ENCODE measurements at places on chromosomes 13 and 19. TPM values are rescaled to one million over a fixed set of nuclear protein-coding genes. Genes with fewer than 3 reads are reported as not detected.

The ZNF625 gene
- 3.3 TPM for total RNA-seq

The PROZ gene
- total RNA-seq: not detected

The LRRC63 gene
- 0.55 TPM for total RNA-seq

The GNA15 gene
- total RNA-seq: 3.9 TPM

The LMO7 gene
- 4.6 TPM for total RNA-seq

The ZNF610 gene
- total RNA-seq: 1.8 TPM

The ZNF418 gene
- 6.7 TPM for total RNA-seq

- no peak for DNase-seq
Measured at GRCh38 chr13:99404005-99404755, 97.0 kb upstream of the GPR183 start.

GRCh38 chr13:44174769-44175425, 198.7 kb upstream of the SERP2 start:
- DNase-seq: no peak

DNA sequence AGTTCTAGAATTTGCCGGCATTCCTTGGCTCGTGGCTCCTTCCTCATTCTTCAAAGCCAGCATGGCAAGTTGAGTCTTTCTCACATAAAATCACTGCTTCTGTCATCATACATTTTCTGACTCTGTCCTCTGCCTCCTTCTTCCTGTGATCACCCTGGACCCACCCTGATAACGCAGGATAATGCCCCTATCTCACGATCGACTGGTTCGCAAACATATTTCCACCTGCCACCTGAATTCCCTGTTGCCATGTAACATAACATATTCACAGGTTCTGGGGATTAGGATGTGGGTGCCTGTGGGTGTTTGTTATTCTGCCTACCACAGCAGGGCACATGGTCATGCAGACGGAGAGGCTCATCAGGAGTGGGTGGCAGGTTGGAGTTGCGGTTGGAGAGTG, 177.7 kb downstream of the NHLRC3 start:
- no peak for DNase-seq

DNA sequence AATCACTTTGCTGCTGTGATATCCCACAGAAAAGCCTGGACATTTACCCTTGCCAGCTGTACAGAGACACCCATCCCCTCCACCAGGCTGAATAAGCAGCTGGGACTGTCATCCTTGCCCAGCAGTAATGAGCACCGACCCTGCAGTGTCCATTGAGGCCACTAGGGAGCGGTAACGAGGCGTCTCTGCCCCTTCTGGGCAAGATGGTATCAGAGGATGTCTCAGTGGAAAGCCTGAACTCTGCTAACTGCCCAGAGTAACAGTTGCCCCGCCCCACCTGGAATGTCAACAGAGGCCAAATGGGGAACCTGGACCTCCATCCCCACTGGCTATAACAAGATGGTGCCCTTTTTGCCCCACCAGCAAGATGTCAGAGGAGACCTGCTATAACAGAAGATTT, 22.8 kb upstream of the CEACAM20 start:
- no peak for DNase-seq

- no peak for DNase-seq
Measured at GRCh38 chr13:51311231-51311630, 28.3 kb upstream of the SERPINE3 start.

- DNase-seq: no peak
Measured at GRCh38 chr13:51044023-51044665, 66.9 kb downstream of the C13orf42 start.

- no peak for DNase-seq
Measured at GRCh38 chr13:109422161-109422560, 364.2 kb downstream of the IRS2 start.

- no peak for DNase-seq
Measured at GRCh38 chr13:45941261-45941660, 89.7 kb upstream of the SIAH3 start.

GRCh38 chr19:15170345-15170744, 30.4 kb downstream of the NOTCH3 start:
- DNase-seq: no peak

DNA sequence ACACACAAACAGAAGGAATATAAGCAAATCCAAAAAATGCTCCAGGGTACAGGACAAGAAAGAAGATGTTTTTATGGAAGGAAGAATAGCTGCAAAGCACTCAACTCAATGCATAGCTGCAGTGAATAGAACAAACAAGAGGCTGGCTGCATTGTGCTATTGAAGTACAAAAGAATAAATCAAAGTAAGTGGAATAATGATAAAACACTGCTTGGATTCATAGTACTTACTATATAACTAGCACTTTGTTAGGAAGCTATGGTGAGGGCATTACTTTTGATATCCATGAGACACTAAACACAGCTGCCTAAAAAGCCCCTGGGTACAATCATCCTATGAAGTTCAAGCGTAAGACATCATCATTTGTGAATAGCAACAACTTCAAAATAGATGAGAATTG, 350.1 kb downstream of the PCDH9 start:
- DNase-seq: no peak

DNA sequence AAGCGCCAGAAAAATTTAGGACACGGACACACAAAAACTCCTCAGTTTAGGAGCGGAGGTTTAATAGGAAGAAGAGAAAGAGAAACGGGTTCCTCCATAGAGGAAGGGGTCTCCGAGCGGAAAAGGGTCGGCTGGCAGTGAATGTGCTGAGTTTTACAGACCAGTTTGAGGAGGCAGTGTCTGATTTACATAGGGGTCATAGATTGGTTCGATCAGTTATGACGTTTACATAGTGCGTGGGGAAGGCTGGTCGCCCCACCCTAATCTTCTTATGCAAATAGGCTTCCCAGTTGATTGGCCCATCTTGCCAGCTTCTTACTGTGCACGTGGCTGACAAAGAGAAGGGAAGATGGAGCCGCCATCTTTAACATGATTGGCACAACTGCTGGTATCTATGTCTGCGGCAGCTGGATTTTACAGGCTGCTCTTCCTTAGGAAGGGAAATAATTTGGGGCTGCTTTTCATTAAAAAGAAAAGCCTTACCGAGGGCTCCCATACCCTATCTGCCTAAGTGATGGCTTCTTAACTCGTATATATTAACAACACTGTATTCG, 1.2 kb upstream of the ZNF225 start:
- DNase-seq: no peak

- peak; percentile 81 for DNase-seq
Measured at GRCh38 chr19:9309974-9310446, 372 bp upstream of the ZNF699 start.

DNA sequence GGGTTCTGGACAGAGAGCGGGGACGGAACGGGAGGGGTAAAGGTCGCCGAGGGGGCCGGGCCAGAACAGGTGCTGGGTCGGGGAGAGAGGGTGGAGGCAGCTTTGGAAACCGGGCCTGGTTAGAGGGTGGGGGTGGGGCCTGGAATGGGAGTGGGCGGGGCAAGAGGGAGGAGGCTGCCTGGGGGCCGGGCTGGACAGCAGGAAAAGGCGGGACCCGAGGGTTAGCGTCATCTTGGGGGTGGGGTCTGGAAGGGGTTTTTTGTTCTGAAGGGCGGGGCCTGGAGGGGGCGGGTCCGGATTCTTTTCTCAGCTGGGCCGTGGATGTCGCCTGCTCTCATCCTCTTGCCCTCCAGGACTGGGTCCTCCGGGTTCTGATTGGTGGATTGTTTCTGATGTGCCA, 4.3 kb upstream of the ZNF813 start:
- DNase-seq: no peak

DNA sequence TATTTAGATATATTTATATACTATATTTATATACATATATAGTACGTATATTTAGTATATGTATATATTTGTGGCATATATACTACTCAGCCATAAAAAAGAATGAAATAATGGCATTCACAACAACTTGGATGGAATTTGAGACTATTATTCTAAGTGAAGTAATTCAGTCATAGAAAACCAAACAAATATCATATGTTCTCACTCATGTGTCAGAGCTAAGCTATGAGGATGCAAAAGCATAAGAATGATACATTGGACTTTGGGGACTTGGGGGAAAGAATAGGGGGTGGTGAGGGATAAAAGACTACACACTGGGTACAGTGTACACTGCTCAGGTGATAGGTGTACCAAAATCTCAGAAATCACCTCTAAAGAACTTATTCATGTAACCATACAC, 1015.7 kb downstream of the EFNB2 start:
- no peak for DNase-seq

Data from CD8-positive, alpha-beta memory T cell (primary cell).